Tibial nerve (tissue), 4 donors: ENCODE measurements at places on chromosomes 16 and 17. TPM values are rescaled to one million over a fixed set of nuclear protein-coding genes. Genes with fewer than 3 reads are reported as not detected.

Gene TM4SF5
- not detected for total RNA-seq

Gene CDYL2
- total RNA-seq, result 3.6 TPM

DNA sequence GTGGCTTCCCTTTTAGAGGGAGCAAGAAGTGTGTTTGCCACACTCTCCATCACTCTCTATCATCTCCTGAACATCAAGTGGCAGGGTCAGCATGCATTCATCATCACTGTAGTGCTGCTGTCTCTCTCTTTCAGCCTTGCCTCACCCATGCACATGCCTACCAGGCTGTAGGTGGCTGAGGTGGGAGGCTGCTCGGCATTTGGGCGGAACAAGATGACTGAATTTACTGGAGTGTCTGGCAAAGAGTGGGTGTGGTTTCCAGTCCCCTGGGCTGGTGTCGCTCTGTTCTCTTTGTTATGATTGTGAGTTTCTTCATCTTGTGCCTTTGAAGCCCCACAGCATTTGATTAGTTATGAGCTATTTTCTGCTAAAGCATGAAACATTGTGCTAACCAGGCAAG lies 541.9 kb upstream of the EEF2KMT start:
- H3K27me3 ChIP-seq, result no peaks in the 10 kb centered on the region
- no peak for DNase-seq
- H3K4me1 ChIP-seq, result no peaks in the 10 kb centered on the region
- H3K27ac ChIP-seq, result no peak overlapping the region
- no peak overlapping the region for H3K4me3 ChIP-seq

DNA sequence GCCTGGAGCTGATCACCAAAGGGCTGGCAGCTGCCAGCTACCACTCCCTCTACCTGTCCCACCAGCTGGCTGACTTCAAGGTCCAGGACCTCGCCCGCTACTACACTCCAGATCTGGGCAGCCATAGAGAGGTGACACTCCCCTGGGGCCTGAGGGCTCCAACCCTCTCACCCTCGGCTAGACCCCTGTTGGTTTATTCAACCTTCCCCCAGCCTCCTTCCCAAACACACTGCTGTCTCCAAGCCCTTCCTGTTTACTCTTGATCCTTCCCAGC lies 18.0 kb downstream of the ALOX12B start:
- no peaks in the 10 kb centered on the region for H3K36me3 ChIP-seq
- no peak overlapping the region for H3K4me3 ChIP-seq
- peaks cover 47% of the 10 kb centered on the region for H3K27me3 ChIP-seq
- DNase-seq, result no peak
- no peak overlapping the region for H3K27ac ChIP-seq

DNA sequence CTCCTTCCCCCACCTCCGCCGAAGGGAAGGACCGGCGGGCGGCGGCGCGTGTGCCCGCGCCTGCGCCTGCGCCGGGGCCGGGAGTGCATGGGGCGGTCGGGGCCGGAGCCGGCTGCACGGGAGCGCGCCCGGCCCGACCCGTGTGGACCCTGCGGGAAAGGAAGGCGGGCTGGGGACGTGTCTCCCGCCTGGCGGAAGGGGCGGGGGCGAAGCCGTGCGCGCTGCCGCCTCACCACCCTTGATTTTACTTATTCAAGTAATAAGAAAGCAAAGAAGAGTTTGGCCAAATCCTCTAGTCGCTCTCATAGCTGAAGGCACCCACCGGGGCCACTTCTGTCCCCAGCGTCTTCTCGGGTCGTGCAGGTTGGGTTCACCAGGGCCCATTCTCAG lies 596 bp upstream of the PFN1 start:
- peak overlapping the region; percentile 96 for H3K27ac ChIP-seq
- H3K36me3 ChIP-seq, result peaks cover 27% of the 10 kb centered on the region
- peak; percentile 63 for DNase-seq
- H3K27me3 ChIP-seq, result no peaks in the 10 kb centered on the region
- H3K4me1 ChIP-seq, result peaks cover 33% of the 10 kb centered on the region

- no peak overlapping the region for H3K4me3 ChIP-seq
- H3K4me1 ChIP-seq, result no peaks in the 10 kb centered on the region
- H3K36me3 ChIP-seq, result peaks cover 30% of the 10 kb centered on the region
- DNase-seq, result no peak
- H3K27me3 ChIP-seq, result no peaks in the 10 kb centered on the region
Observed at GRCh38 chr17:78081551-78081950, 47.0 kb downstream of the TMC6 start.

DNA sequence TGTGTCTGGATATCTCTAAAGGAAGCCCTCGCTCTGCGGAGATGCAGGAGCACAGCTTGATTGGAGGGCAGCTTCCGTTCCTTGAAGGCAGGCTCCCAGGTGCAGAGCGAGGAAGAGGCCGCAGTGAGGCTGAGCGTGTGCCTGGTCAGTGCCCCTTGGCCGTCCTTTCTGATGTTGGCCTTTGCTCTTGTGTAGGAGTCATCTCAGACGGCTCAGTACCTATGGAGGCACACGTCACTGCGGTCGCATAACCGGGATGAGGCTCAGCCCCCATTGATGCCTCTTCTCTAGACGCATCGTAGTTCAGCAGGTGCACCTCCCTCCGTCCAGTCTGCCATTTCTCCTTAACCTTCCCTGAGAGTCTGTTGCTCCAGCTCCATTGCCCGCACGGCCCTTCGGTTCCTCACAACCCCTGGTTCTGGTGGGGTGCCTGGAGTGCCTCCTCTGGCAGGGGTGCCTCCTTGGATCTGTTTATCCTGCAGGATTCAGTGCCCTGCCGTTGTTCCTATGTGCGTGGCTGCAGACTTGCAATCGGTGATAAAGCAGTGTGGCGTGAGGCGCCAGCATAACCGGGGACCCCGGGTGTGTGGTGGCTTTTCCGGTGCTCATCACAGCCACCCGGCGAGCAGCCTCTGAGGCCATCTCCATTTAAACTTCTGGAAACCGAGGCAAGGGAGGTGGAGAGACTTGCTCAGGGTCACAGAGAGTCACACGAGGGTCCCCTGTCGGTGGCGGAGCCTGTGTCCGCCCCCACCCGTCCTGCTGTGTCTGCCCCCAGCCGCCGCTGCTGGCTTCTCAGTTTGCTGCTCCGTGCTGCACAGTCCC lies 188.8 kb upstream of the CHMP6 start:
- no peaks in the 10 kb centered on the region for H3K4me1 ChIP-seq
- no peak for DNase-seq
- H3K27ac ChIP-seq, result no peak overlapping the region
- H3K27me3 ChIP-seq, result no peaks in the 10 kb centered on the region

DNA sequence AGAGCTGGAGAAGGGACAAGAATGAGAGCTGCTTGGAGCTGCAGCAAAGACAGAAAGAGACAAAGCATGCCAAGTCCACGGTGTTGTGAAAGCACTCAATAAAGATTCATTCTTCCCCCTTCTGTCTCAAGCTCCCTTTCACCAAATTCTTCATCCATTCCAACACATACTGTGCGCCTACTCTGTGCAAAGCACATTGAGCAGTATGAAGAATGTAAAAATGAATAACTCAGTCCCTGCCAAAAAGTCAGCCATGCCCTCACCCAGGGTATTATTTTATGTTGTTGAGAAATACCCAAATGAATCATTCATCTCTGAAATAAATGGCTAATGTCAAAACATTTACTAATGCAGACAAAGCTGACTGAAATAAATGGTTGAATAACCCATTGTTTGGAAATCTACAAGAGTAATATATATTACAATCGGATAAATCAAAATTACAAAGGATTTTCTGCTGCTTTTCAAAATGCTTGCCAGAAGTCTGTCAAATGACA lies 282.9 kb upstream of the IRX5 start:
- no peaks in the 10 kb centered on the region for H3K4me1 ChIP-seq
- H3K27me3 ChIP-seq, result no peaks in the 10 kb centered on the region
- DNase-seq, result no peak
- no peak overlapping the region for H3K4me3 ChIP-seq
- H3K27ac ChIP-seq, result no peak overlapping the region
- H3K36me3 ChIP-seq, result no peaks in the 10 kb centered on the region

DNA sequence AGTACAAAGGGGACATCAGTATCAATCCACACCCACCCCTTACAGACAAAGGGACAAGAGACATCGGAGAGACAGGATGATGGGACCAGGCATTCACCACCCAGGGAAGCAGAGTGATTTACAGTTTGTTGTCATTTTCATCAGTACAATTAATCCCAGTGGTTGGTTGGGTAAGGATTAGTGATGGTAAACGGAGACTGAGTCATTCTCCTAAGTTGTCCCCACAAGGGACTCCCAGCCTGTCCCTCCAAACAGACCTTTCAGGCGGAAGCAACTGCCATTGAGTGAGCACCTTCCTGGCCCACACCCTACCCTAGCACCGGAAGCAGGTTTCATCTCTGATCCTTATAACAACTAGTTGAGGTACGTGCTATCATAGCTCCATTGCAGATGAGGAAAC lies 11.2 kb downstream of the PPL start:
- H3K4me1 ChIP-seq, result peaks cover 4% of the 10 kb centered on the region
- no peaks in the 10 kb centered on the region for H3K36me3 ChIP-seq
- H3K4me3 ChIP-seq, result no peak overlapping the region
- H3K27me3 ChIP-seq, result no peaks in the 10 kb centered on the region
- no peak overlapping the region for H3K27ac ChIP-seq

DNA sequence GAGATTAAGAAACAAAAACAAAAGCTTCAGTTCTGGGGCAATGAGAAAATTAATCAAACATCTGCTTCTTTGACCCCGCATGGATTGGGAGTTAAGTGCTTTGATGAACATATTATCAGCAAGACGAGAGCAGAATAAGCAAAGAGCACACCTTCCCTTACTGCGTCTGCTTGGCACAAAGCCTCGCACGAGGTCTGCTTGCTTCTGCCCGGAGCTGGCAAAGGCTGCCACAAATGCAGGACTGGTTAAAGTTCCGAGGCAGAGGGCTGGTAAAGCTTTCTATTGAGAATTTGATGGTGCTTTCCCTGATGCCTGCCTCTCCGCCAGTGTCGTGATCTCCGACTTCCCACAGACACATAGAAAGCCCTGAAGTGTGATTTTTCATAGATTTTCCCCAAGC lies 17.0 kb downstream of the VAT1L start:
- H3K27me3 ChIP-seq, result no peaks in the 10 kb centered on the region
- H3K27ac ChIP-seq, result no peak overlapping the region
- H3K4me1 ChIP-seq, result no peaks in the 10 kb centered on the region
- H3K36me3 ChIP-seq, result no peaks in the 10 kb centered on the region
- DNase-seq, result no peak
- no peak overlapping the region for H3K4me3 ChIP-seq

DNA sequence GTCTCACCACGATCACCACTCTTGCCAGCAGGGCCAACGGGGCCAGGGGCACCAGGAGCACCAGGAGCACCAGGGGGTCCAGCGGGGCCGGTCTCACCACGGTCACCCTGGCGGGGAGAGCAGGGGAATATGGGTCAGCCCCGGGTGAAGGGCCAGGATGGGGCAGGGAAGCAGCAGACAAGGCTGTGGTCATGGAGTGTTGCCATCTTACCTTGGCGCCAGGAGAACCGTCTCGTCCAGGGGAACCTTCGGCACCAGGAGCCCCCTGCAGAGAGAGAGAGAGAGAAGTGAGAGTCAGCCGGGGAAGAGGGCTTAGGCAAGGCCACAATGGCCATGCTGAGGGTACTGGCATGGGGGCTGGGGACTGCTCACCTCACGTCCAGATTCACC lies 12.9 kb downstream of the COL1A1 start:
- no peak overlapping the region for H3K27ac ChIP-seq
- no peak overlapping the region for H3K4me3 ChIP-seq
- no peaks in the 10 kb centered on the region for H3K4me1 ChIP-seq
- no peaks in the 10 kb centered on the region for H3K27me3 ChIP-seq

- no peak overlapping the region for H3K4me3 ChIP-seq
- no peak overlapping the region for H3K27ac ChIP-seq
- no peaks in the 10 kb centered on the region for H3K4me1 ChIP-seq
- no peak for DNase-seq
- no peaks in the 10 kb centered on the region for H3K27me3 ChIP-seq
- H3K36me3 ChIP-seq, result no peaks in the 10 kb centered on the region
Observed at GRCh38 chr16:75343286-75343685, 90.0 kb downstream of the CFDP1 start.

DNA sequence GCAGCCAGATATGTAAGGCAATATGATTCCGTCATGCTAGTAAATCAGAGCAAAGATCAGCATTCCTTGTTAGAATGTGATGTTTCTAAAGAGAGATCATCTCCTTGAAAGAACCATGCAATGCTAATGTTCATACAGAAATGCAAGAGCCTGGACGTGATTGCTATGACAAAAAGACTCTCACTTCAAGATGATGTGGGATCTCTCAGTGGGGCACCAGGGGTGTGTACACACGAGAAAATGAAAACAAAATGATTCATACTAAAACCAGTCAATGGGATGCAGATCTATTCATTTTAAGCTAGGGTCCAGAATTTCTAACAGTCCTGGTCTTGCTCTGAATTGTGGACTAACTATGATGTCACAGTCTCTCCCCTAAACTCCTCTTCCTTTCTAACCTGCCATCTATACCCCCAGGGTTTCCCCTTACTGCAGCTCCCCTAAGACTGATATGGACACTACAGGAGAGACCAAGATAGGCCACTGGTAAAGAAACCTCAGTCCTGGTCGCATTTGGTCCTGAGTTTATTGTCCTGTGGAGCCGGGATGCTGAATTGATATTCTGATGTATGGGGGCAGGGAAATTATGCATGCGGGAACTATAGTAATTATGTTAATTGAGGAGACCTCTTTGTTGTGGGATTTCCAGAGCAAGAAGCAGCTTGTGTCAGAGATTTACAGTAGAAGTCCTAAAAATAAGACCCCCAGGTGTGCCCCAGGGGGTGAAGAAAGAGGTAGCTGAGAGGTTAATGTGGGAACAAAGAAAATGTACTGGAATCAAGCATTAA lies 179.0 kb downstream of the PMP22 start:
- no peak for DNase-seq
- no peak overlapping the region for H3K4me3 ChIP-seq
- no peaks in the 10 kb centered on the region for H3K36me3 ChIP-seq
- H3K27ac ChIP-seq, result no peak overlapping the region

- H3K4me1 ChIP-seq, result no peaks in the 10 kb centered on the region
- DNase-seq, result no peak
- H3K27me3 ChIP-seq, result no peaks in the 10 kb centered on the region
- H3K36me3 ChIP-seq, result peaks cover 10% of the 10 kb centered on the region
Observed at GRCh38 chr17:37300683-37301082, 75.1 kb upstream of the C17orf78 start.

DNA sequence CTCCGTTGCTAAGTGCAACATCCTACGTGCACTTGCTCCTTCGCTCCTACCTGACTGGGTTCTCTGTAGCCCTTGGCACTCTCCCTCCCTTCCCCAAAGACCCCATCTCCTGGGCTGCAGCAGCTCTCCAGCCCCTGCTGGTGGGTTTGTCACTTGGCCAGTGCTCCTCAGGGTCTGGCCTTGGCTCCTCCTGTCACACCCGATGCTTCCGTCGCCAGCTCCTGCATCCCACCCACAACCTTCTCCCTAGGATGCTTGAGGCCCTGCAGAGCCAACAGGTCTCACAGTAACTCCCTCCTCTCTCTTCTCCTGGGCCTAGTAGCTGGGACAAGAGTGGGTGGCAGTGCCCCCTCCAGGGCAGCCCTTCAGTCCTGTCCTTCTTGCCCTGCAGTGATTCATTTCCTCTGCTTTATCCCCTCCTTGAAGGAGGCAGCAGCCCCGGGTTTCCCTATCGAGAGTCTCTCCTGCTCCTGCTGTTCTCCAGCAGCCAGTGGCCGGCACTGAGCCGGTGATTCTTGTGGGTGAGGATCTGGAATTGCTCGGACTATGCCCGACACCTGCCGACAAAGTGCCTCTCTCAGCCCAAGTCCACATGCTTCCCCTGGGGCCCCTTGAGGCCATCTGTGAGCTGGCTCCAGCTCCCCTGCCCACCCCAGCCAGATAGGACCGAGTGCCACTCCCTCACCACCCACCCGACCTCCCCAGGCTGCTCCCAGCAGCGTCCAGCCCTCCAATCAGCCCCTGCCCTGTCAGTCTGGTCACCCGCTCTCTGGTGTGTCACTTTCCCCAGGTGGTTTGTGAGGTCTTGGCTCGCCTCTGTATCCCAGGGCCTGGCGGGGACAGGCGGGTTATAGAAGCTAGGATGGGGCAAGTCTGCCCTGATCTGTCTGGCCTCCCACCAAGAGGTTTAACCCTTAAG lies 3.8 kb downstream of the LITAFD start:
- H3K36me3 ChIP-seq, result no peaks in the 10 kb centered on the region
- H3K27ac ChIP-seq, result no peak overlapping the region
- H3K4me1 ChIP-seq, result no peaks in the 10 kb centered on the region
- no peak overlapping the region for H3K4me3 ChIP-seq
- H3K27me3 ChIP-seq, result no peaks in the 10 kb centered on the region
